ENCODE measurements at places on chromosomes 2 and 18. TPM values are rescaled to one million over a fixed set of nuclear protein-coding genes. Genes with fewer than 3 reads are reported as not detected.

The ELOA2 gene
- total RNA-seq = not detected

- no peak for DNase-seq
Measured at GRCh38 chr2:102975996-102976975, 214.5 kb downstream of the TMEM182 start.

DNA sequence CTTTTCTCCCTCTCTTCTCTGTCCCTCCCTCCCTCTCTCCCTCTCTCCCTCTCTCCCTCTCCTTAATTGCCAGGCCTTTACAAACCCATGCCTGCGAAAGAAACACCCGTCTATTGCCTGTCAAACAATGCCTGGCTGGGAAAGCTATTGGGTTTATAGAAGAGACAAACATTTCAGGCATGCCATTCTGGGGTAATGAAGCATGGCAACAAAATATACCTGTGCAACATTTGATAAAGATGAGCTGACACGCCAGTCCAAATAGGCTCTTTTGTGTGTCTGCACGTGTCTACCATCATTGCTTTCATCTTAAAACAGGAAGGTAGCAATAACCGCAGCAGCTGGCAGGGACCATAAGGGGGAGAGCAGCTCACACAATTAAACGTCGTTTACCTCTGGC, 282.1 kb downstream of the ZNF516 start:
- no peak for DNase-seq

DNA sequence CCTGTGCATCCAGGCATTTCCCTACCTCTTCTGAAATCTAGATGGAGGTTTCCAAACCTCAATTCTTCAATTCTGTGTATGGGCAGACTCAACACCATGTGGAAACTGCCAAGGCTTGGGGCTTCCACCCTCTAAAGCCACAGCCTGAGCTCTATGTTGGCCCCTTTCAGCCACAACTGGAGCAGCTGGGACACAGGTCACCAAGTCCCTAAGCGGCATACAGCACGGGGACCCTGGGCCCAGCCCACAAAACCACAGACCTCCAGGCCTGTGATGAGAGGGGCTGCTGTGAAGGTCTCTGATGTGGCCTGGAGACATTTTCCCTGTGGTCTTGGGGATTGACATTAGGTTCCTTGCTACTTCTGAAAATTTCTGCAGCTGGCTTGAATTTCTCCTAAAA, 255.4 kb downstream of the TDRD15 start:
- no peak for DNase-seq

GRCh38 chr2:71830497-71831192, 317.0 kb downstream of the CYP26B1 start:
- DNase-seq = no peak

- DNase-seq = no peak
Measured at GRCh38 chr2:65199891-65200290, 27.7 kb upstream of the ACTR2 start.
